ENCODE measurements at places on chromosomes 16 and 17.
A peak's percentile ranks its signal among the peaks of the same experiment; 100 is the strongest.

- DNase-seq = no peak
These were observed 38.7 kb upstream of the CACNG3 start for GRCh38 chr16:24217461-24217860.

- no peak for DNase-seq
These were observed 115.3 kb downstream of the NPIPB5 start for GRCh38 chr16:22625967-22626366.

- no peak for DNase-seq
These were observed 181.9 kb downstream of the SNX29 start for GRCh38 chr16:12158428-12158827.

DNA sequence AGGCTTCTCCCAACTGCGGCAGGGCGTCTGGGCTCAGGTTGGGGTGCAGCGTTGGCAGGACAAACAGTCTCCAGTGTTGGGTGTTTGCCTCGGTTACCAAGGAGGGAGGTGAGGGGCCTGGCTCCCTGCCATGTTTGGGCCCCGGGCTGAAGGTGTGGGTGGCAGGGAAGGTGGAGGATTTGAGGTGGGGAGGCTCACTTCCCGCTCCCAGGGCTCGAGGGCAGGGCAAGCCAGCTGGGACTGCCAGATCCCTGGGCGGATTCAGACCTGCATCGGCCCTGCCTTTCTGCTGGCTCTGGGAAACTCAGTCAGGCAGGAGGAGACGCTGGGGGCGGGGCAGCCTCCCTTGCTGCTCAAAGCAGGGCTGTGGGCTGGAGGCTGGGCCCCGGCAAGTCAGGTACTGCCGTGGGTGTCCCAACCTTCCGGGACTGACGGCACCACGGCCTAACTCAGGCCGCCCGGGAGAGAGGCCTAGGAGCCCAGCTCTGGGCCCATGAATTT is 31.3 kb upstream of the KRT17 start:
- DNase-seq = no peak

- DNase-seq = no peak
These were observed 22.9 kb downstream of the RDM1 start for GRCh38 chr17:35907691-35908090.

GRCh38 chr16:78376452-78376851 is 277.0 kb downstream of the WWOX start:
- no peak for DNase-seq

DNA sequence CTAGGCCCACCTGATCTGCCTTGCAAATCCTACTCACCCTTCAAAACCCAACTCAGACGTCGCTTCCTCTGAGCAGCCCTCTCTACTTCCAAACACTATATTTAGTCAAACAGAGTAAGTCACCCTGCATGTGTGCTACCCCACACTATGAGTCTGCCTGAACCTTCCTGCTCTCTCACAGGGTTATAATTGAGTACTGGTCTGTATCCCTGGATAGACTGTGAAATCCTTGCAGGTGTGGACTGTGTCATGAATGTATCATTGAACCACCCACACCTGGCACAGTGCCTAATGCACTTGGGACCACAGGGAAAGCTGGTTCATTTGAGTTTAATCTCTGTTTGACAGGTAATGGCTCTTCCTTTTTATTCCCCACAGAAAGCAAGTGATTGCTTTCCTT is 3.4 kb downstream of the FBXO39 start:
- DNase-seq = no peak

GRCh38 chr16:89202422-89203215 is 2.3 kb upstream of the SLC22A31 start:
- no peak for DNase-seq

DNA sequence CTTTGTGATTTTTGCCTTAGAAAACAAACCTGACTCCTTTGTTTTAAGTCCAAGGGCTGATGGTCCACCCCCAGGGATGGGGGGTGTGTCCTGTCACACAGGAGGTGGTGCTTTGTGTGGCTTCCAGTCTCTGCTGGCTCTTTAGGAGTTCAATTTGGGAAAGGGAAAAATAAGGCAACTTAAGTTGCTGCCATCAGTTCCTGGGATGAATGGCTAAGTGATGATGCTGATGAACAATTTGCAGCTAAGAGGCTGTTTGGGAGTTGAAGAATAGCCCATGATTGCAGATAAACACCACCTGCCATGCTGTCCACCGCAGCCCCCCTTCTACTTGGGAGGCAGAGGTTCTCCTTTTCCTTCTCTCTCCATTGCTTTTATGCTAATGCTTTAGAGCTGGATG is 40.2 kb downstream of the ARL4D start:
- no peak for DNase-seq

DNA sequence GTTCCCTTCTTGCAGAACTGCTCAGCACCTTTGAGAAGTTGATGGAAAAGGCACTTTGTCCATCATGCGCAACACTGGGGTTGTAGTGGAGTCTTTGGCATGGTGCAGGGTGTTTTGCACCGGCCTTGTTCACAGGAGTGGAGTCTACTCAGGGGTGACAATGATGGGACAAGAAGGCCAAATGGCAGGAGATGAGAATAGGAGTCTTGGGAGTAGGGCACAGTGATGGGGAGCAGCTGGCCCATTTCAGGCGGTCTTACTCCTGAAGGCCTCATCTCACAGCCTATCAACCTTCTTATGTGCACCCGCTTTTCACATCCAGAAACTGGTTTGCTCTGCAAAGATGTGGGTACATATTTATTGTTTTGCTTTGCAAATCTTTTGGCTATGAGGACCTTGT is 13.4 kb upstream of the KCNG4 start:
- DNase-seq = no peak

GRCh38 chr17:70060415-70060814 is 14.6 kb upstream of the KCNJ16 start:
- DNase-seq = no peak

GRCh38 chr16:12901597-12902461 is at the start of gene SHISA9:
SHISA9 (plus strand) TSS chr16:12901598.
- no peak for DNase-seq

GRCh38 chr16:86712158-86713009 is 134.0 kb downstream of the FOXL1 start:
- no peak for DNase-seq

DNA sequence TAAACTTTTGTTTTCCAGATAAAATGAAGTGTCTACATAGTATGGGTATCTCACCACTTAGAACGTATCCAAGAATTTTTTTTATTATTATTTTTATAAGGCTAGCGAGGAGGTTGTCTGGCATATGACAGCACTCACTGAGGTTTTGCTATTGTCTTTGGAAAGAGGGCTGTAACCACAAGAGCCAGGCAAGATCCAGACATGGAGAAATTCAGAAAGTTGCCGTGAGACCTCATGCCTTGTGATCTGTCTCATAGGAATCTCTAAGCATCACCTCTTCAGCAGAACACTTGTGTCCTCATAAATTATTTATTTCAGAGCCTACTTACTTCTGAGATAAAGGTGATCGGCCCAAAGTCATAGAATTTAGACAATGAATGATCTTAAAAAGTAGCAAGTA is 410.8 kb downstream of the CDH11 start:
- DNase-seq = no peak

- DNase-seq = no peak
These were observed 62.4 kb downstream of the CCDC182 start for GRCh38 chr17:57682701-57683100.

DNA sequence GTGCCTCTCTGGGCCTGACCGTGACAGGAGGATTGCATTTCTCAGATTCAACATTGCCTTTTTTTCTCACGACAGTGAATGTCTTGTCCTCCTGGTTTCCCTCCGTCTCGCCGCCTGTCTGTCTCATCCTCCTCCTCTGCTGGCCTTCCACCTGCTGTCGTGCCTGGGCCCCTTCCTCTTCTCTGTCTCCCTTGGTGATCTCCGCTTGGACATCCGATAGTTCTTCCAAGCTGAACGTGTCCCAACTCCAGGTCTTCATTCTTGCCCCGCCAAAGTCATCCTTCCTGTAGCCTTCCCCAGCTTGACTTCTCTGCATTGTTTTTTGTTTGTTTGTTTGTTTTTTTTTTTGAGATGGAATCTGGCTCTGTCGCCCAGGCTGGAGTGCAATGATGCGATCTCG is 79.4 kb downstream of the RAP1GAP2 start:
- DNase-seq = no peak

DNA sequence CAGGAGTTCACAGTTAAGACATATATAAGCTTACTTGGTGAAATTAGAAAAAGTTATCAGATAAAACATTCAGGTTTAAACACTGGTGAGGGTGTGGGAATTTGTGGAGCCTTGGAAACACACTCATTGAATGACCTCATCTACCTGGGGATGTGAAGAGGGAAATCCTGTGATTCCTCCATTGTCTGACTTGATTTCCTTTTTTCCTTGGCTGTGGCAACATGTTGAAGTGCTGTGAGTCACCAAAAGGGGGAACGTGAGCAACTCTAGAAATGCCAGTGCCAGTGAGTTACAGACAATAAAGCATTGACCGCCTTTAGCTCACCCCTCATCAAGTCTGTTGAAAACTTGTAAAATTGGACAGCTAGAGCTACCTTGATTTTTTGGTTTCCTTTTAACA is 1.8 kb downstream of the HMOX2 start:
- peak; percentile 39 for DNase-seq

- peak; percentile 40 for DNase-seq
These were observed 35.2 kb upstream of the CBX4 start for GRCh38 chr17:79874329-79874981.

GRCh38 chr16:2165861-2166260 is 10.3 kb downstream of the TRAF7 start:
- DNase-seq = no peak

- no peak for DNase-seq
These were observed 51.0 kb downstream of the HYDIN start for GRCh38 chr16:71179569-71179968.

GRCh38 chr16:53773150-53773846 is 69.3 kb downstream of the FTO start:
- DNase-seq = no peak

GRCh38 chr17:40843242-40843641 is 20.8 kb upstream of the KRT10 start:
- DNase-seq = no peak

- no peak for DNase-seq
These were observed 60.9 kb downstream of the SRCIN1 start for GRCh38 chr17:38544839-38545209.

- no peak for DNase-seq
These were observed 175.0 kb downstream of the IRF8 start for GRCh38 chr16:86073763-86074493.

DNA sequence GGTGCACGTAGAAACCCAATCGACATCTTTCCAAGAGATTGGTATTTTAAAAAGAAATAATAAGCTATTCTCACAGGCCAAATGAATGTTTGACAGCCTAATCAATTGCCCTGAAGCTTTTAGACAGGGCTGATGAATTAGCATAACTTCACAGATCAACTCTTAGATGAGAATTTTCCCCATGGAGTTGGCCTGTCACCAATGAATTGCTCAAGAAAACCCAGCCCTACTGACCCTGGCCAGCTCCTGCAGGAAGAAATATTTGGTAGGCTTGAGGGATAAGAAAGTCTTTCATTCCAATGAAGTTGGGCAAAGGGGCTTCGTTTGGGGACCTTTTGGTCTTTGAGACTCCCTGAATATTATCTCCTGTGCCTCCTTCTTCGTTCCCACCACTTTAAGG is 23.4 kb upstream of the SEC14L1 start:
- DNase-seq = no peak

DNA sequence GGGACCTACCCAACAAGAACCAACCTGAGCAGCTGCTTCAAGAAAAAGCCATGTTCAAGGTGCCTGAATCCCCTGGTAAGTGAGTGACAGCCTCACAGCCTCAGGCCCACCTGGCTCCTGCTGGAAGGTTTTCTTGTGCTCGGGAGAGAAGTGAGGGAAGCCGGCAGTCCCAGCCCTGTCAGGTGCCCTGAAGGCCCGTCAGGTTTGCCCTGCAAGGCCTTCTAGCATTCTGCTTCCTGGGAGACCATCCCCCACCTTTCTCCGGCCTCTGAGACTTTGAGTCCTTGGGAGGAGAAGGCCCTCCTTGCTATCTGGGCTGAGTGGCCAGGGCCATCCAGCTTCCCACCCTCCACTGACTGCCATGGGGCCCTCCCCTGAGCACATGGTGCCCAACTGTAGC is 166.7 kb upstream of the ZNF267 start:
- no peak for DNase-seq

DNA sequence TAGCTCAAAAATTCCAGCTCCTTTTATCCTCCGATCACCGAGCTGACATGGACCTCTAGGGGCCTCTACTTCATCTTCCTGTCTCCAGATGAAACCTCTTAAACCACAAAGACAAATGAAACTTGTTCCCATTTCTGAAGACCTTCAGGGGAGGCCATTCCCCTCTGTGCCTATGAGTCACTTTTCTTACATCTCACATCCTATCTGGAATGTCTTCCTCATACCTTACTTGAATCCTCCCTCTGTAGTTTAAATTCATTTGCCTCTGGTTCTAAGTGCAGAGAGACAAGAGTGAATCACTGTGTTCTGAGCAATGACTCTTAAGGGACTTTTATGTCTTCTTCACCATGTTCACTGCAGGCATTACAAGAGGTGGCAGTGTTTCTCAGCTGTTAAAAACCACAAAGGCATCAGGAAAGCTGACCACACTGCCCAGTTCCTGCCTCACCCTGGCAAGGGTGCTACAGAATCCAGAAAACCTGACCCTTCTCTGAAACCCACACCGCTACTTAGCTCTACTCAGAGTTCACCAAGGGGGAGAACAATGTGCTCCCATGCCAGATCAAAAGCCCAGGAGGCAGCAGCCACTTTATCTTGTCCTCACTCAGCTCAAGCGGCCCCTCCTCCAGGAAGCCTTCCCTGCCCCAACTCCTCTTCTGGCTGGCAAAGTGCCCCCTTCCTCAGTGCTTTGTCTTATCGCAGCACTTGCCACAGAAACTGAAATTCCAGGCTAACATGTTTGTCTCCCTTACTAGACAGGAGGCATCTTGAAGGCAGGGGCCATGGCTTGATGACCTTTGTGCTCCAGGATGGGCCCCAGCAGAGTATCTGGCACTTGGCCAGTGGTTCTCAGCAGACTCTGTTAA is 6.4 kb downstream of the CUEDC1 start:
- peak; percentile 24 for DNase-seq

GRCh38 chr17:78562734-78563133 is 14.5 kb downstream of the DNAH17 start:
- DNase-seq = no peak

- DNase-seq = no peak
These were observed 6.8 kb downstream of the SLC13A2 start for GRCh38 chr17:28480278-28480677.
